Left kidney (tissue), 8 donors: ENCODE measurements at places on chromosomes 12 and 14. TPM values are rescaled to one million over a fixed set of nuclear protein-coding genes. Genes with fewer than 3 reads are reported as not detected.

Gene RNASE3
- polyA plus RNA-seq: 1.2 TPM

DNA sequence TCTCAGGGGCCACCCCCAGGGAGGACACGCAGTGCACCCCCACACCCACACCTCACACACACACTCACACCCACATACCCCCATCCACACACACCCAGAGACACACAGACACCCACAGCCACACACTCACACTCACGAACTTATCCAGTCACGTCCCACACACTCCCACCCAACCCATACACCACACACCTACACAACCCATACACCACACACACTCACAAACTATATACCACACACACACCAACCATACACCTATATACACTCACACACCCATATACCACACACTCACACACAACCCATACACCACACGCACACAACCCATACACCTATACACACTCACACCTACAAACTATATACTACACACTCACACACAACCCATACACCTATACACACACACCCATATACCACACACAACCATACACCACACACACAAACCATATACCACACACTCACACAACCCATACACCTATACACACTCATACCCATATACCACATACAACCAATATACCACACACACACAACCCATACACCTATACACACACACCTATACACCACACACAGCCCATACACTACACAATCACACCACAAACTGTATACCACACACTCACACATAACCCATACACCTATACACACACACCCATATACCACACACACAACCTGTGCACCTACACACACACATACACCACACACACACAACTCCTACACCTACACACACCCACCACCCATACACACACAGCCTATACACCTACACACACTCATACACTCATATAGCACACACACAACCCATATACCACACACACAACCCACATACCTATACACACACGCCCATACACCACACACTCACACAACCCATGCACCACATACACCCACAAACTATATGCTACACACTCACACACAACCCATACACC is 42.7 kb downstream of the TMEM121 start:
- no peak for DNase-seq

GRCh38 chr14:53384073-53384472 is 230.9 kb upstream of the DDHD1 start:
- no peak for DNase-seq

- DNase-seq: no peak
Observed at GRCh38 chr12:106446419-106447092, 89.0 kb downstream of the POLR3B start.

DNA sequence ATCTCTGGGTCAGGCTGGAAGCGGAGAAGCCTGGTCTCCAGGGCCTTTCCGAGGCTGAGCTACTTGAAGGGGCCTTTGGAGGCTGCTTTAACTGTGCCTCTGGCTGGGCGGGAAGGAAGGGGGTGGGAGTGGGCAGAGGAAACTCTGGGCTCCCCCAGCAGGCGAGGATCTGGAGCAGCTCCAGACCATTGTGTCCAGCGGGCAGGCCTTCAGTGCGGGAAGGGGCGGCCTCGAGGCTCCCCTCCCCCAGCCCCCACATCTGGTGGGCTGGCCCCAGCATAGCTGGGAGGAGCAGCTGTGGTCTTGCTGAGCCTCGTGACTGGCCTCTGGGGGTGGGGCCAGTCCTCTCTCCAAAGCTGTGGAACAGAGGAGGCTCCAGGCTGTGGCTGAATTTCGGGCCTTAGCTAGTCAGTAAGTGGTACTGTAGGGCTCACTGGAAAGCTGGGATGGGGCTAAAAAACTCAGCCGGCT is 3.4 kb downstream of the TAMALIN start:
- DNase-seq: peak; percentile 89

DNA sequence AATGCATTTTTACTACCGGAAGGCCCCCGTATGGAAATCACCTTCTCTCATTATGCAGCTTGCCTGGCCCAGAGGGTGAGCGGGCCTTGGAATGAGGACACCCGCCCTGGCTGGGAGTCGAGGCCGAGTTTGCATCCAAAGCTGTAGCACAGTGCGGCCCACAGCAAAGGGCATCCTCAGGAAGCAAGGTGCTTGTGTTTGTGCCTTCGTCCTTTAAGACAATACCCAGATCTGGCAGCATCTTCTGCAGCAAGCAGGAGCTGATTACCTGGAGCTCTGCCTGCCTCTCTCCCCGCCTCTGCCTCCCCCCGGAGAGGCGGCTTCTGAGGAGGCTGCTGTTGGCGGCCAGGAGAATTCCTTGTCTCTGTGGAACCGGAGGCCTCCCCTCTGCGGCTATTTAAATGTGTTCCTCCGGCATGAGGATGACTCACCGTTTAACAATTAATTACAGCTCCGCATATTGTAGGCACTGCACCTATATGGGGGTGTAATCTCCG is 145.3 kb downstream of the CACNA1C start:
- no peak for DNase-seq
